Skin of body (tissue), 3 donors: ENCODE measurements at places on chromosomes 4 and X.

- DNase-seq, result no peak
These were observed 116.1 kb downstream of the FAM53A start for GRCh38 chr4:1567808-1568581.

DNA sequence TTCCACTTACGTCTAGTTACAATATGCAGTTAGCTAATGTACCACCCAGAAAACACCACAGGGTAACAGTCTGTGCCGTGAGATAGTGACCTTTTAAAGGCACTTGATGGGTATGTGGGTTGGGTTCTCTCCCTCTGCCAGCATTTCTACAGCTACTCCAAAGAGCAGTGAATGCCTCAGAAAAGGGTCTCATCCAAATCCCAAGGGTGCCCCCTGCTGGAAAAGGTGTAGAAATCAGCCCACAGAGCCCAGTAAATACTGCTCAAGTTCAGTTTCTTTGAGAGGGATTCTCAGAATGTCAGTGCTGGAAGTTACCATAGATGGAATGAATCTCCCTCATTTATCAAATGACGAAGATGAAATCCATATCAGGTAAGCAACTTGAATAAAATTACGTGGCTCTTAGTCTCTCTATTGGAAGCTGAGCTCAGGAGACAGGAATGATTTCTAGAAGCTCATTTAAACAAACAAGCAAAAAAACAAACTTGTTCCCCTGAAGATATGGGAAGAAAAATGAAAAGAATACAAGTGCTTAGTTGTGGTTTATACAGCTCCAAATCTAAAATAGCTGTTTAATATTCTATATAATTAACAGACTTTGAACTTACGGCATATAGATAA is 9.5 kb downstream of the RNF175 start:
- DNase-seq, result peak; percentile 70

DNA sequence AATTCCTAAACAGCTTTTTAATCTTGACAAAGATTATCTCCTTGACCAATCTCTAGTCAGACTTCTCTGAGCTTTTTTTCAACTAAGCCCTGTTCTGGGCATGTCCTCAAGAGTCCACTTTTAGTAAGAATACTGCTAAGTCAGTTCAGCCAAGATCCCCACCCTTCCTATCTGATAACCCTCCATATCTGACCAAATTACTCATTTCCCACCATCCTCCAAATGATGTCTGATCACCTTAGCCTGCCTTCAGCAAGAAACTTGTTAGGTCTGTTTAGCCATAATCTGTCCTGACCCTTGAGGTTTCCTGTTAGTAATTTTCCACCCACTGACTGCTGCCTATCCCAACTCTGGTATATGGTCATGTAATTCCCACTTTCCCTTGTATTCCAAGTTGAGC is 65.2 kb downstream of the FAM13A start:
- no peak for DNase-seq

GRCh38 chrX:108071578-108071977 is 19.8 kb downstream of the PSMD10 start:
- no peak for DNase-seq

GRCh38 chrX:70439016-70439415 is 5.6 kb upstream of the DLG3 start:
- no peak for DNase-seq
